ENCODE measurements at places on chromosomes 2 and 18.

- no peak for DNase-seq
Measured at GRCh38 chr2:191840921-191841320, 6.0 kb downstream of the CAVIN2 start.

DNA sequence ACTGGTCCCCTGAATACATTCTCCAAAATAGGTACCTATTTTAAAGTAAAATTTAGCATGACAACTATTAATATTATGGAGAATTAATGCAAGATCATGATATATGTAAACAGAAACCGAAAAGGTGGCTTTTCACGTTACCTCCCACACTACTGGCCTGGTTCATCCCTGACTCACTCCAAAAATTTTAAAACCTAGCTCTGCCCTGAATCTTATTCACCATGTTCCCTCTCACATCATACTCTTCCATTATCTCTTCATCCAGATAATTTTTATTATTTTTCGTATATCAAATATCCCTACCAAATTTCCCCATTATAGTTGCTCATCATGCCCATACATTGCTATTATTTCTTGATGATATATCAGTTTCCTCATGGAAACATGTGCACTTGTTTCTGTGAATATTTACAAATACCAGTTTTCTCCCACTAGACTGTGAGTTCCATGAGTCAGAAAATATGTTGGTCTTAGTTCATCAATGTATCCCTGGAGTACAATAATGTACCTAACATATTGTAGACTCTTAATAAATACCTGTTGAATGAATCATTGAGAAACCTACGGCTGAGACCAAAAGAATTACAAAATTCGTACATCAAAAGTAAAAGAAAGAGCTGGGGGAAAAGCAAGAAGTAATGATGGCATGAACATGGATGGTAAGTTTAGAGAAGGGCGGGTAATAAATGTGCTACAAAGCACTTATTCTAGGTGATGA is 360.1 kb upstream of the CHAC2 start:
- DNase-seq: no peak

DNA sequence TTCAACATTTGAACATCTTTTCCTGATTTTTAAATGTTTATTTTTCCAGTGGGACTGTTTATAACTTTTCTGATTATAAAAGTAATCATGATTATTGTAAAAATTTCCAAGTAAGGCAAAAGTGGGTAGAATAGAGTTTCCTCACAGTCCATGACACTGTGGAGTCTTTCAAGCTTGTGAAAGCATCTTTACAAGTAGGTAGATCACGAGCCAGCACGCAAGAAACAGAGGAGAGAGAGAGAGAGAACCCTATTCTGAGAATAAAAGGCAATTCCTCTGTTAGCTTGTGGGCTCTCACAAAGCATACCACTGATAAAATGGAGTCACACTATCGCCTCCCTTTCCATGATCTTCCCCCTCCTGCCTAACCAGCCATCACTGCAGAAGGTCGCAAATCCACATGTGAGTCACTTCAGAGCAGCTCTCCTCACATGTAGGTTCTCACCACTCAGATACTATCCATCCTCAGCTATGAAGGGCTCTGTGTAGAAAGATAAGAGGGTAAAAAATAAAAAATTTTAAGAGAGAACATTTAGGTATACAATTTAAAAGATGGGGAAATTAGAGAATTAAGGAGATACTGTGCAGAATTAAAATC is 40.3 kb downstream of the AAK1 start:
- DNase-seq: no peak

- DNase-seq: no peak
Measured at GRCh38 chr2:129880309-129880708, 99.2 kb upstream of the RAB6C start.

GRCh38 chr2:20225294-20226151 is 593 bp upstream of the SDC1 start:
- no peak for DNase-seq

- DNase-seq: peak; percentile 60
Measured at GRCh38 chr18:79400591-79401381, 5.1 kb downstream of the NFATC1 start.

DNA sequence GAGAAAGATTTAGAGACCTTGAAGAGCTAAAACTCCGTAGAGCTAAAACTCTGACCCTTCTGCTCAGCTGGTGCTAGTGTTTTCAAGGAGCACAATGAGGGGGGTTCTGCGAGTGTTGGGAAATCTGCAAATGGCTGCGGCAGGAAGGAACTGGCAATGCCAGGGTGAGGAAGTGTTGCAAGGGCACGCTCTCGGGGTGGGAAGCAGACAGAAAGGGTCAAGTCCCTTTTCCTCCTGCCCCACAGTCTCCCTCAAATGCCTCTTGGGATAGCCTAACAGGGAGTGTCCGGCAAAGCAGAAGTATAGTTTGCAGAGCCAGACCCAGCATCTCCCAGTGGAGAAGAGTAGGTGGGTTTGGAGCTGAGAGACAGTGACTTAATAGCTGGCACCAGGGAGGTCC is 60.5 kb downstream of the NCAPH start:
- no peak for DNase-seq

DNA sequence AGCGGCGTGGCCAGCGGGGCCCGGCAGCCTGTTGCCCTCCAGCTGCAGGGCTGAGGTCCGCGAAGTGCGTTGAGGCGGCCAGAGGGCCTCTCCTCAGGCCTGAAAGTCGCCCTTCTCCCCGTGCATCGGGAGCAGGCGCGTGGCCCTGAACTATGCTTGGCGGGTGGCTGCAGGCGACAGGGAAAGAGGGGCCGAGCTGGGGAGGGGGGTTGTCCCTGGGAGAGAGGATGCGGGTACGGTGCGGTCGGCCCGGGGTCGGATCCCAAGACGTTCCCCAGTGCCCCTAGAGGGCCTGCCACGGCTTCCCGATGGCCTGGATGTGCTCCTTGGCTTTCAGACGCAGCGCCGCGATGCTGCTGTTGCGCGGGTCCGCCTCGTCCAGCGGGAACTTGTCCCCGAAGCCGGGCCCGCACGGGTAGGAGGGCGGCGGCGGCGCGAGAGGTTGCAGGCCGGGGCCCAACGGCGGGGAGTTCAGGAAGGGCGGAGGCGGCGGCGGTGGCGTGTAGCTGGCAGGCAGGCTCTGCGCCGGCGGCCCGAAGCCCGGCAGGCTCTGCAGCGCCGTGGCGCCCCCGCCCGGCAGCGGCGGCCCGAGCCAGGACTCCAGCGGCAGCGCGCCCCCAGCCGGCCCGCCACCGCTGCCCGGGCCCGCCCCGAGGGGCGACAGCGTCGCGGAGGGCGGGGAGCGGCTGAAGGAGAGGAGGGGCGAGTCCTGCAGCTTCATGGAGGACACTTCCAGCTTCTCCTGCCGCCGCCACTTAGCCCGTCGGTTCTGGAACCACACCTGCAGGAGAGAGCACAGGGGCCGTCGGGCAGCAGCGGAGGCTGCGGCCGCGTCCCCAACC is 4.3 kb downstream of the RAX start:
- DNase-seq: no peak

GRCh38 chr18:58087928-58088690 is 44.1 kb downstream of the NEDD4L start:
- DNase-seq: no peak

GRCh38 chr18:64380117-64380516 is 231.2 kb upstream of the LINC00305 start:
- no peak for DNase-seq

DNA sequence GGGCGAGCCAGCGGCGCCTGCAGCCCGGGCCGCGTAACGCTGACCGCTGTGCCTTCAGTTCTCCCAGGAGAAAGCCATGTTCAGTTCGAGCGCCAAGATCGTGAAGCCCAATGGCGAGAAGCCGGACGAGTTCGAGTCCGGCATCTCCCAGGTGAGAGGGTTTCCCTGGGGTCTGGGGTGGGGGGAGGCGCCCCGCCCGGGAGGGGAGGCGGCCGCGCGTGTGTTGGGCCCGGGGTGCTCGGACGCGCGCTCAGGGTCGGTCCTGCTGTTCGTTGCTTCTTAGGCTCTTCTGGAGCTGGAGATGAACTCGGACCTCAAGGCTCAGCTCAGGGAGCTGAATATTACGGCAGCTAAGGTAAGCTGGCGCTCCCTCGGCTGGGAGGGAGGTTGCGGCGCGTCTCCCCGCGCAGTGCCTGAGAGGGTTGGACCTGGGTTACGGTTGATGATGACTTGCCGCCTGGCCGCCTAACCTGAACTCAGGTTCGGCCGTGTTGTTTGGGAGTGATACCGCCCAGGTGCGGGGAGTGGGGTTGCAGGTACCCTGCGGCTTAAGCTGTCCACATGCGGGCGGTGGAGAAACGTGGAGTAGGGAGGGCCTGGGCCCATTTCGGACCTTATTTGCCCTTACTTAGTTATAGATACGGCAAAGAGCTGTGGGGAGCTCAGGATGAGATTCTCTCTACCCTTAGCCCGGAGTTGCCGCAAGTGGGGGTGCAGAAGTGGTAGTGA is 638 bp downstream of the RPS7 start:
- peak; percentile 25 for DNase-seq

DNA sequence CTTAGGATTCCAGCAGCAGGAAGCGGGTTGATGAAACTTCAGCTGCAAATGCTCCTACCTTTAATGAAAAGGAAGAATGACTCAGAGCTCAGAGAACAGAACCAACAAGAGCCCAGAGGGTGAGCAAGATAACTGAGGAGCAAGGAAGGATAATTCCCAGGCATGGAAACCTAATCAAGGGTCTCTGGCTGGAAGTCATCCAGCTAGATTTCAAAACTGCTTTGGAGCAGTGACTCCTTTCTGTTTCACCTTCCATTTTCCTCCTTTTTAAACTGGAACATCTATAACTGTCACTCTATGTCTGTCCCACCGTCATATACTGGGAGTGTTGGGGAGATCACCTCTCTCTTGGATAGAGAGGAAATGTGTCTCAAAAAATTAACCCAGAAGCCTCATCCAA is 148.4 kb upstream of the RAB6C start:
- no peak for DNase-seq

GRCh38 chr2:149329068-149329467 is 1.3 kb upstream of the LYPD6 start:
- no peak for DNase-seq

- DNase-seq: no peak
Measured at GRCh38 chr2:241853651-241854341, 4.9 kb downstream of the PDCD1 start.

GRCh38 chr2:169105476-169105875 is 36.1 kb downstream of the DHRS9 start:
- no peak for DNase-seq

DNA sequence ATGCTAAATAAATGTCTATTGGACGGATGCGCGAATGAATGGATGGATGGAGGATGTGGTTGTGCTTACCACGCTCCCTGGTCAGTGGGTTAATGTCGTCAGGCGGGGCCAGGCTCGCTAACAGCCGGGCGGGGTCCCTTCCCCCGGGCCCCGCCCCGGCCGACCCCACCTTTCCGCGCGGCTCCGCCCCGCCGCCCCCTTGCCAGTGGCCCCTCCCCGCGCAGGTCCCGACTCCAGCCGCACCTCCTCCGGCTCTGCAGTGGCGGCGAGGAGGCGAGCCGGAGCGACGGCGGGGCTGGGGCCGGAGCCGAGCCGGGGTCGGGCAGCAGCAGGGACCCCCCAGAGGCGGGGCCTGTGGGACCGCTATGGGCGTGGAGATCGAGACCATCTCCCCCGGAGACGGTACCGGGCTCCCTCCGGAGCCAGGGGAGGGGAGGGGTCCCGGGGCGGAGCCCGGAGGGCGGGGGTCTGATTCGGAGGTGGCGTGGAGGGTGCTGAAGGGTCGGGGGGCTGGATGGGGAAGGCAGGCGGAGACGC is at the start of gene FKBP1B:
Gene FKBP1B (plus strand): TSS at position 257 of the 537 bp plus-strand sequence. CDS start 109 bp downstream, at position 366.
- DNase-seq: peak; percentile 39

- no peak for DNase-seq
Measured at GRCh38 chr18:45165176-45165713, 450.0 kb upstream of the SLC14A2 start.

GRCh38 chr2:97011977-97012569 is 25.7 kb upstream of the FAM178B start:
- peak; percentile 17 for DNase-seq

GRCh38 chr2:135962366-135963123 is 22.9 kb downstream of the DARS1 start:
- no peak for DNase-seq

GRCh38 chr2:160241251-160242137 is 41.4 kb upstream of the ITGB6 start:
- no peak for DNase-seq

DNA sequence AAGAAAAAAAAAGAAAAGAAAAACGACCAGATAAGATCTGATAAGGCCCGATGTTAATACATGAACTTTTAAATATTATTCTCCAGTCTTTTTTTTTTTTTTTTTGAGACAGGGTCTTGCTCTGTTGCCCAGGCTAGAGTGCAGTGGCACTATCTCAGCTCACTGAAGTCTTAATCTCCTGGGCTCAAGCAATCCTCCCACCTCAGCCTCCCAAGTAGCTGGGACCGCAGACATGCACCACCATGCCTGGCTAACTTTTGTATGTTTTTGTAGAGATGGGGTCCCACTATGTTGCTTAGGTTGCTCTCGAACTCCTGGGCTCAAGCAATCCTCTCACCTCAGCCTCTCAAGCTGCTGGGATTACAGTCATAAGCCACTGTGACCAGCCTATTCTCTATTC is 1.6 kb downstream of the ABCG5 start:
- DNase-seq: no peak

DNA sequence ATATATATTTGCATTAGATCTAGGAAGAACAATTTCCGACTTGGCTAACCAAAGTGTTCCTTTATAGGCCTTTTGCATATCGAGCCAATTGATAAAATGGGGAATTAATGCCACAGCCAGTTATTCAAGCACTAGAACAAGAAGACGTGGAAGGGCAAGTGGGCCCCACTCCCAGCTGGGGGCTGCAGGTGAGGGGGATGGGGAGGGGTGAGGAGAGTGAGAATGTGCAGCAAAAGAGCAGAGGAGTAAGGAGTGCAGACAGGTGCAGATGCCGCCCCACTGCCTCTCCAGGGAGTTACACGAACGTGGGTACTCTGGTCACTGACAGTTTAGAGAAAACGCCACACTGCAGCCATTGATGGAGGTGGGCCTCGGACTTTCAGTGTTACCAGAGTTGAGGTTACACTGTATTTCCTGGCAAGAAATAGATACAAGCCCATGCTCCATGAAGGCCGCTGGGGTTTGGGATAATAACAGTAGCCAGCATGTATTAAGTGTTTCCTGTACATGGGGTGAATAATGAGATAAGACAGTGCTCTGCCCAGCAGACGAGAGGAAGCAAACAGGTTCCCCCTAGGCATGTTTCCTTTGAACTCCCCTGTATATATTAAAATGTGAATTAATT is 40.9 kb downstream of the GORASP2 start:
- DNase-seq: no peak

DNA sequence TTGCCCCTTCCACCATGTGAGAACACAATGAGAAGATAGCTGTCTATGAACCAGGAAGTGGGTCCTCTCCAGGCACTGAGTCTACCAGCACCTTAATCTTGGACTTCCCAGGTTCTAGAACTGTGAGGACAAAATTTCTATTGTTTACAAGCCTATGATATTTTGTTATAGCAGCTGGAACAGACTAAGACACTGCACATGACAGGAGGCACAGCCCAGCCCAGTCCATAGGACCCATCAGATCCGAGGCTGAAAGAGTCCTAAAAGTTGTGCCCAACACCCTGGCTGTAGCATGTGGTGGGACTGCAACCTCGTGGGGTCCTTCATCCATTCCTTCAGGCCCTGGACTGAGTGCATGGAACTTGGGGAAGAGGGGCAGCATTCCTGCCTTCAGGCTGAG is 48.4 kb upstream of the YWHAQ start:
- DNase-seq: no peak

GRCh38 chr2:12602661-12603060 is 114.1 kb upstream of the TRIB2 start:
- no peak for DNase-seq

Measured in effector CD4-positive, alpha-beta T cell (primary cell).